Occipital lobe (tissue), 3 donors: ENCODE measurements at places on chromosomes 4 and X. TPM values are rescaled to one million over a fixed set of nuclear protein-coding genes. Genes with fewer than 3 reads are reported as not detected.

- DNase-seq: no peak
These were observed 4.5 kb downstream of the CRMP1 start for GRCh38 chr4:5888222-5889001.

GRCh38 chrX:127568691-127569090, 483.5 kb downstream of the ACTRT1 start:
- no peak for DNase-seq

Gene HHIP
- 0.31 TPM for total RNA-seq

GRCh38 chr4:17166954-17167353, 268.5 kb upstream of the LDB2 start:
- no peak for DNase-seq

GRCh38 chr4:83109480-83110222, 4.9 kb downstream of the PLAC8 start:
- no peak for DNase-seq

- DNase-seq: no peak
These were observed 223.1 kb downstream of the KDR start for GRCh38 chr4:54902271-54902670.

Gene MAGEB17
- total RNA-seq: 0.16 TPM

Gene STAP1
- total RNA-seq: not detected

- peak; percentile 6 for DNase-seq
These were observed 807 bp downstream of the PGRMC1 start for GRCh38 chrX:119236623-119237561.

Gene F8A2
- total RNA-seq: not detected

DNA sequence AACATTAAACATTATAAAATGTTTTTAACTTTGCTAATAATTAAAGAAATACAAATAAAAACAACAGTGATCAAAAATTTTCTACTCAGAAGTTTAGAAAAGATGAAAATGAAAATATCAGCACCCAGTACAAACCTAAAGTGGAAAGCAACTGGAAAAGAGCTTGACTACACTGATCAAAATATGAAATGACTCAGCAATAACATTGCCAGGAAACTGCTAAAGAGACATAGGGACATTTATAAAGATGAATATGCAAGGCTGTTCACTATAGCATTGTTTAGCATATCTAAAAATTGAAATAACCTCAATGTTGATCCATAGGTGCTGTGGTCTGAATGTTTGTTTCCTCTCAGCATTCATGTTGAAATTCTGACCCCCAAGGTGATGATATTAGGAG, 88.5 kb upstream of the NOCT start:
- no peak for DNase-seq

GRCh38 chrX:38798956-38799355, 2.3 kb upstream of the MID1IP1 start:
- no peak for DNase-seq

DNA sequence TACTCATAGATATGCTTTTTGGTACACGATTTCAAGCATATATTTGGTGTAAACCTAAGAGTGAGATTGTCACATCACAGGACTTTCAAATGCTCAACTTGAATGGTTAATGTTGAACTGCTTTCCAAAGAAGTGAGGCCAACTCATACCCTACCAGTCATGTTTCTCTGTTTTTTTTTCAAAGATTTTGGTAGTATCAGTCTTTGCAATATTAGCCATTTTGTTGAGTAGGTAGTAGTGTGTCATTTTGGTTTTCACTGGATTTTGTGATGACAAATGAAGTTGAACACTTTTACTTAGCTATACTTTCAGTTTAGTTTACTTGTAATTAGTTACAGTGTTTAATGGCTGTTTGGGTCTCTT, 12.5 kb upstream of the HS3ST1 start:
- DNase-seq: no peak

DNA sequence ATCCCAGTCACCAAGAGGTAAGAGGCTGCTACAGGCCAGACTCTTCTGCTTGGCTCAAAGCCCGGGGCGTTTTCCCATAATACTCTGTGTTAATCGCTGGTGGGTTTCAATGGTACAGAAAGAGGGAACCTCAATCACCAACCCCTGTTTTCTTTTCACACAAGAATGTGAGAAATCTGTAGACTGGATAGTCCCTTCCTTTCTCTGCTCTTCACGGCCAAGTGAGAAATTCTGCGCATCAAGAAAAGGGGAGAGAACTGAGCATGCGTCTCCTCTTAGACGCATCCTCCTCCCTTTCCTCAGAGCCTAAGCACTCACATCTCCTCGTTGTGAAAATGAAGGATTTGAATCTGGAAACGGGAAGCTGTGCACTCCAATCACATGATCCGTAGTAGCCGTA, 64.7 kb downstream of the CLNK start:
- no peak for DNase-seq

Gene SMR3B
- not detected for total RNA-seq

DNA sequence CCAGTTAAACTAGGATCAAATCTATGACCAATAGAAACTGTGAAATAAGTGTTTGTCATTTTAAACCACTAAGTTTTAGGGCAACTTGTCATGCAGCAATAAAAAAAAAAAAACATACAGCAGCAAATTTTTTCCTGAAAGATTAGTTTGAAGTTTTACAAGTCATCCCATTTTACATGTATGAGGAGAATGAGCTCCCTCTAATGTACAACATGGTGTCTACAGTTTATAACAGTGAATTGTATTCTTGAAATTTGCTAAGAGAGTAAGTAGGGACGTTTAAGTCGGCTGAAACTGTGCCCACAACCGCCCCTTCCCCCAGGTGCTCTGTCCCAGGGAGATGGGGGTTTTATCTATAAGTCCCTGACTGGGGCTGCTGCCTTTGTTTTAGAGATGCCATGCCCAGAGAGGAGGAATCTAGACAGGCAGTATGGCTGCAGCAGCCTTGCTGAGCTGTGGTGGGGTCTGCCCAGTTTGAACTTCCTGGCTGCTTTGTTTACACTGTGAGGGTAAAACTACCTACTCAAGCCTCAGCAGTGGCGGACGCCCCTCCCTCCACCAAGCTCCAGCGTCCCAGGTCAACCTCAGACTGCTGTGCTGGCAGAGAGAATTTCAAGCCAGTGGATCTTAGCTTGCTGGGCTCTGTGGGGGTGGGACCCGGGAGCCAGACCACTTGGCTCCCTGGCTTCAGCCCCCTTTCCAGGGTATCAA, 499.3 kb upstream of the CT83 start:
- DNase-seq: no peak

DNA sequence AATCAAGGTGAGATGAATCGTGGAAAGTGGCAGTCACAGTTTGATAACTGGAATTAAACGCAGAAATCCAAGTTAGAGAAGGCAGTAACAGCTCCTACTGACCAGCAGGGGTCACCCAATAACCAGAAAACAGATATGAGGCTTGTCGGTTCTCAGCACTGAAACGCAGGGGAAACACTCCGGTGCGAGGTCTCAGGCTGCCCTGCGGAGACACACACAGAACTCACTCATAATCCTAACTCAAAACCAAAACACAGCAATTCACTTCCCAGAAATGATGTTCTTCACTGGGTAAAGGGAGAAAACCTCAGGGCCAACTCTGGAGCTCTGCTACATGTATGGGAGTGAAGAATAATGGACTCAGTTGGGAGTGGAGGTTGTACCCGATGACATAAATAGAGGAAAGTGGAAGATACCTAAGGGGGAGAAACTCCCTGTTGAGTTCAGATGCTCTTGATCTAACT, 384.4 kb downstream of the RAPGEF2 start:
- peak; percentile 13 for DNase-seq

DNA sequence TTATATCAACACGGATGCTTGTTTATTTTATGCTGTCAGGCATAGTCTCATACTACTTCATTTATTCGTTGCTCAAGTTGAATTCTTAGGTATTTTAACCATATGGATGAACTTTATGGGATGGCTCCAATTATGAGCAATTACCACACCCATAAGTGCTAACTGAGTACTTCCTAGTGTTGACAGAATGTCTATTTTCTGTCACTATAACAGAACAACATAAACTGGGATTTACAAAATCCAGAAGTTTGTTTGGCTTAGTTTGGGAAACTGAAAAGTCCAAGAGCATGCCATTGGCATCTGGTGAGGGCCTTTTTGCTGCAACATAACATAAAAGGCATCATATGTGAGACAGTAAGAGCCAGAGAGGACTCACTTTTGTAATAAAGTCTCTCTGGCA, 21.0 kb downstream of the SULT1E1 start:
- DNase-seq: no peak

GRCh38 chrX:46317163-46317562, 228.1 kb downstream of the ZNF674 start:
- no peak for DNase-seq

Gene DCUN1D4
- 119 TPM for total RNA-seq

GRCh38 chr4:112938461-112939058, 110.9 kb upstream of the ANK2 start:
- DNase-seq: no peak

Gene OTC
- 0.31 TPM for total RNA-seq

DNA sequence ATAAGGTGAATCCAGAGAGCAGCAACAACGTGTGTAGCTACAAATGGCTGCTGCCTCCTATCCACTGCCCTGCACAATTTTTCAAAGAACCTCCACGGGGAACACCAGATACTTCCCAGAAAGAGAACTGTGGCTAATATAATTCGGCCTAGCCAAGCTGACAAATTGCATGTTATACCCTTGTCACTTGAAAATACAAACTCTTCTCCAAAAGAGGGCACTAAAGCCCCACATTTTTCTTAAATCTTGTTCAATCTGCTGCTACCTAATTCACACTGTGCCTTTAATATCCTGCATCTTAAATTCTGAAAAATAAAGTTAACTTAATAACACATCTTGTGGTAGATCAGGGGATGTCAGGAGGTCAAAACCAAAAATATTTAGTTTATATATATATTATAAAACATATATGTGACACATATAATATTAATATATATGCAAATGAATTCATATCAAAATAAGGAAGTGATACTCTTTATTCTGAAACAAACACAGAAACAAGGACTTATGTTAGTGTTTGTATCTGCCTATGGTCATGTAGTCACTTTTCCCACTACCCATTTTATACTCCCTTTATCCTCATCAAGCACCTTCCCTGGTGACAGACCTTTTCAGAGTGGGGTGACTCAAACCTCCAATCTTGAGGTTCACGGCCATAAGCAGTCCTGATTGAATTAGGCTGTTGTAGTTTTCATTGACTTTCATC, 24.1 kb downstream of the CT45A1 start:
- DNase-seq: no peak

DNA sequence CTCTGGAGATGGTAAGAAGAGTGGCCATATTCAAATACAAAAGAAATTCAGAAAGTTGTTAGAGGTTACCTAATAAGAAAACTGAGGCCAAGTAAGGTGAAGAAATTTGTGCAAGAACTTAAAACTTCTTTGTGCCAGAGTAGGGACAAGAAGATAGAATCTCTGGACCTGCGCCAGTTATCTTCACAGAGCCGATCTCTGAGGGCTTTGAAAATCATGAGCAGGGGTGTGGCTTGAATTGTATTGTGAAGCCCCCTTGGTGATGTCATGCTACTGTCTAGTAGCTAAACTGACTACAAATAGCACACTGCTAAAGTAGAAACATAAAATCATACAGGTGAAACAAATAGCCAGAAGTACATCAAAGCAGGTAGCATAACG, 184.6 kb downstream of the UGT8 start:
- DNase-seq: no peak

- DNase-seq: no peak
These were observed 53.4 kb downstream of the ABCG2 start for GRCh38 chr4:88104902-88105610.

DNA sequence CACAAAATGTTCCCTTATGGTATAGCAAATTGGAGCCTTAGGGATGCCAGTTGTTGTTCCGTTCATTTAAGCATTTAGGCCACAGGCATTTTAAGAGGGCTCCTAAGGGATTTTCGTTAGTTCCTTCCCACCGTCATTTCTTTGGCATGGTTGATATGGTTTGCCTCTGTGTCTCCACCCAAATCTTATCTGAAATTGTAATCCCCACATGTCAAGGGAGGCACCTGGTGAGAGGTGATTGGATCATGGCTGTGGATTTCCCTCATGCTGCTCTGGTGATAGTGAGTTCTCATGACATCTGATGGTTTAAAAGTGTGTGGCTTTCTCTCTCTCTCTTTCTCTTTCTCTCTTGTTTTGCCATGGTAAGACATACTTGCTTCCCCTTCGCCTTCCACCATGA, 104.1 kb downstream of the ASB9 start:
- DNase-seq: no peak

DNA sequence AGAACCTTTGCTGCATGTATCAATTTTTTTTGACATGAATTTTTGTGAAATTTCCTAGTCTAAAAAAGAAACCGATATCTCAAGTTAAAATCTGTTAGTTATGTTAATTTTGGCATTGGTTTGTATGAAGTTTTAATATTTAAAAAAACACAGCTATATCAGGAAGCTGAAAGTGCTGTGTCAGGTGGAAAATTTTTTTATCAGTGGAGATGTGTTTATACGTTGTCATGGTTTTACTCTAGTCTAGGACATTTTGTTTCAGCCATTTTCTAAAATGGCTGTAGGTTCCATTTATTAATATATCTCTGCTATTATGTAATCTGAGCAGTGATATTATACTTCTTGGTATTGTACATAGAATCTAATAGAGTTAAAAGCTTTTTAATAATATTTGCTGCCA, 34.2 kb downstream of the OCRL start:
- DNase-seq: no peak

Gene ATP8A1
- 239 TPM for total RNA-seq

DNA sequence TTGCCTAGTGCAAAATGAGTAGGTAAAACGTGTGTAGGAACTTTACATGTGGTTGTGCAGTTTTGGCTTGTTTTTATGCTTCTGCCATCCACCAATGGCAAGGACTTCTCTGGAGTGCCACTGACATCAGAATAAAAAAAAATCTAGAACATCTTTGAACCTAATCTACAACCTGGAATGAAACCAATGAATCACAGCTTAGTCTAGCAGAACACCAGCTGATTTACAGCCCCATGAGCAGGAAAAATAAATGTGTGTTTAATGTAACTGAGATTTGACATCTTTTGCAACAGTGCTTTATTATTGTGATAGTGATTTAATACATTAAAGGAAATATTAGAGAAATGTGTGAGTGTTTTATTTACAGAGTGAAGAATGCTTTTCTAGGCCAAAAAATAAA, 995.1 kb downstream of the PCDH7 start:
- DNase-seq: no peak

Gene MAML3
- 4.4 TPM for total RNA-seq

Gene GC
- total RNA-seq: 0.31 TPM

Gene GPR34
- total RNA-seq: 23.4 TPM

Gene FAM156A
- total RNA-seq: 18.4 TPM

Gene MAGEC3
- total RNA-seq: 0.47 TPM

DNA sequence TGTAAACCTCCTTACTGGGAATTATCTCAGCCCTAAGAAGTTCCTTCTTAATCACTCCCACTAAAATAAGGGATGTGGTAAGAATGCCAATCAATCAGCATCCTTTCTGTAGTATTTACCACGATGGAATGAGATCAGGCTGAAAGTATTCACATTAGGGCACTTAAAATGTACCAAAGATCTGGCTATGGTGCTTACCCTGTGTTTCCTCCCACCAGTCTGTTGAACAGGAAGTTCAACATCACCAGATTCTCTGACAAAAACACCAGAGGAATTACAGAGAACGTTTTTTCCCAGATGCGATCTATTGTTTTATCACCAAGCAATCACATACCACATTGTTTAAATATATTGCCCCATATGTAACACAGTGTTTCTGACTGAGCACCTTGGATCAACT, 2.1 kb upstream of the CLCN3 start:
- no peak for DNase-seq

Gene USP17L5
- total RNA-seq: not detected

- no peak for DNase-seq
These were observed 55.1 kb downstream of the PDLIM5 start for GRCh38 chr4:94506822-94507221.

Gene WAS
- total RNA-seq: 0.16 TPM

- DNase-seq: no peak
These were observed 711.0 kb downstream of the RPA4 start for GRCh38 chrX:97594646-97595224.

- no peak for DNase-seq
These were observed 79.7 kb downstream of the SHROOM2 start for GRCh38 chrX:9865804-9866472.
